ENCODE measurements at places on chromosomes 7 and 10.
A peak's percentile ranks its signal among the peaks of the same experiment; 100 is the strongest.

GRCh38 chr10:108789919-108790318, 1133.4 kb downstream of the XPNPEP1 start:
- DNase-seq = no peak

- DNase-seq = no peak
Observed at GRCh38 chr7:101650579-101651081, 21.5 kb upstream of the MYL10 start.

DNA sequence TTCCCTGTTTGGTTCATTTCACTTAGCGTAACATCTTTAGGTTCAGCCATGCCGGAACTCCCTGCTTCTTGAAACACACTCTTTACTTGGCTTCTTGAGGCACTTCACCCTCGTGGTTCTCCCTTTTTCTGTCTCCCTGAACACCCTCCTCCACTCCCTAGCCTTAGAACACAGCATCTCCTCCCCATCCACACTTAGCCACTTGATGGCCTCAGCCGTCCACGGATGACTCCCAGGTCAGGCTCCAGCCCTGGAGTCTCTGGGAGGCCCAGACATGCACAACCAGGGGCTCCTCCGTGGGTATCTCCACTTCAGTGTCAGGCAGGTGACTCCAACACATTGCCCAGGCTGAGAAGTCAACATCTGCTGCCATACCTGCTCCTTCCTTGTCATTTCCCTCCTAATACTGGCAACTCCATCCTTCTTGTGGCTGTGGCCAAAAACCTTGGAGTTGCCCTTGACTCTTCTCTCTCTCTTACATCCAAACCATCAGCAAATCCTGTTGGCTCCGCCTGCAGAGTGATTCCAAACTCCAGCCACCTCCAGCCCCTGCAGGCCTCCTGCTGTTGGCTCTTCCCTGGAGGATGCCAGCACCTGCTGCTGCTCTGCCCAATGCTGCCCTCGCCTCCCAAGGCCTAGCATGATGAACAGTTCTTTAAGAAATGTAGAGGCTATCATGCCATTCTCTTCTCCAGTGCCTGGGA, 8.4 kb upstream of the INMT start:
- DNase-seq = no peak

GRCh38 chr7:132092106-132092505, 484.2 kb downstream of the PLXNA4 start:
- DNase-seq = no peak

GRCh38 chr10:102120991-102121738, 997 bp upstream of the LDB1 start:
- DNase-seq = peak; percentile 28

- no peak for DNase-seq
Observed at GRCh38 chr7:93515144-93515543, 59.4 kb downstream of the CALCR start.

DNA sequence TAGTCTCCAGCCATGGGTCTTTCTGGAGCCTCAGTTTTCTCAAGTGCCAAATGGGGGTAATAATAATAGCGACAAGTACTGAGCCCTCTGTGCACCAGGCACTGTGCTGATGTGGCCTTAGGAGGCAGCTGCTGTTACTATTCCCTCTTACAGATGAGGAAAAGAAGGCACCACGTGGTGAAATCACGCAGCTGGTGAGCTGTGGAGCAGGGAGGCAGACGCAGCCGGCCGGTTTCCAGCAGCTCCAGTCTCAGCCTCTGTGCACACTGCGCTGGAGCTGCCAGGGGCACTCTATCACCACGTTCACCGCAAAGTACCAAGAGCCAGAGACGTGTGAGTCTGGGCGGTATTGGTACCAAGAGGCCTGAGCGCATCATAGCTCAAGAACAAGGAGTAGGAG, 9.6 kb downstream of the PYROXD2 start:
- DNase-seq = no peak

DNA sequence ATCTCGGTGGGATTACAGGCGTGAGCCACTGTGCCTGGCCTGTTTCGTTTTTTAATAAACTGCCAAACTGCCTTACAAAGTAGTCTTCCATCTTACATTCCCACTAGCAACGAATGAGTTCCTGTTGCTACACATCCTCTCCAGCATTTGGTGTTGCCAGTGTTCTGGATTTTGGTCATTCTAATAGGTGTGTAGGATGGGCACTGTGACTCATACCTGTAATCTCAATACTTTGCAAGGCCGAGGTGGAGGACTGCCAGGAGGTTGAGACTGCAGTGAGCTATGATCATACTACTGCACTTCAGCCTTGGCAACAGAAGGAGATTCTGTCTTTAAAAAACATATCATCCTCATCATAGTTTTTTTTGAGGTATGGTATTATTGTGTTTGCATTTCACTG, 21.4 kb upstream of the RSBN1L start:
- DNase-seq = no peak

- DNase-seq = no peak
Observed at GRCh38 chr7:150943453-150943814, 34.7 kb downstream of the KCNH2 start.

DNA sequence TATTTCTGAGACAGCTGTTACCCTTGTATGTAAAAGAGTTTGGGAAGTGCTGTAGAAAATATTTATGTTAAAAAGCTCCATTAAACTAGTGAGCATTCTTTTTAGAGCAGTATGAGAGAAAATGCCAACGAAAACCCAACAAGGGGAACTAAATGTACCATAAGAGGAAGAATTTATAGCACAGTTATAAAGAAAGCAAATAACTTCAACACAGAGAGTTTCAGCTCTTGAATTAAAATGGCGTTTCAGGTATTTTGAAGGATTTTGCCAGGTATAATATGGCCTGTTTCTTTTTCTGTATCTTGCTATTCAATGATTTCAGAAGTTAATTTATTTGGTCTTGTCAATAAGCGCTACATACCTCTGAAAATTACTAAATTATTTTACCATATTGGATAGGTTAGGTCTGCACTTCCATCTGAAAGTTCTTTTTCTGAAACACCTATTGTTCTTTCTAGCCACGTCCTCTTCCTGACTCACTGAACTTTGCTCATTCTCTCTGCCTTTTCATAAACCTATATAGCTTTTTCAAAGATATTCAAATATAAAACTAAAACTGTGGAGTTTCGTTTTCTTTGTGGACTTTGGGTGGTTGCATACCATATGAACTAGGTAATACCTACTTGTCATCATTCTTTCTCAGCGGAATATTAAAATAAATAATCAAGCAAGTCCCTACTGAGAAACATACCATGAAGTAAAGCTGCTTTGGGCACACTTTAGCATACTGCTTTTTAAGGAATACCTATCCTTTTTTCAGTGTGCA, 136.1 kb downstream of the SEMA3A start:
- DNase-seq = no peak

DNA sequence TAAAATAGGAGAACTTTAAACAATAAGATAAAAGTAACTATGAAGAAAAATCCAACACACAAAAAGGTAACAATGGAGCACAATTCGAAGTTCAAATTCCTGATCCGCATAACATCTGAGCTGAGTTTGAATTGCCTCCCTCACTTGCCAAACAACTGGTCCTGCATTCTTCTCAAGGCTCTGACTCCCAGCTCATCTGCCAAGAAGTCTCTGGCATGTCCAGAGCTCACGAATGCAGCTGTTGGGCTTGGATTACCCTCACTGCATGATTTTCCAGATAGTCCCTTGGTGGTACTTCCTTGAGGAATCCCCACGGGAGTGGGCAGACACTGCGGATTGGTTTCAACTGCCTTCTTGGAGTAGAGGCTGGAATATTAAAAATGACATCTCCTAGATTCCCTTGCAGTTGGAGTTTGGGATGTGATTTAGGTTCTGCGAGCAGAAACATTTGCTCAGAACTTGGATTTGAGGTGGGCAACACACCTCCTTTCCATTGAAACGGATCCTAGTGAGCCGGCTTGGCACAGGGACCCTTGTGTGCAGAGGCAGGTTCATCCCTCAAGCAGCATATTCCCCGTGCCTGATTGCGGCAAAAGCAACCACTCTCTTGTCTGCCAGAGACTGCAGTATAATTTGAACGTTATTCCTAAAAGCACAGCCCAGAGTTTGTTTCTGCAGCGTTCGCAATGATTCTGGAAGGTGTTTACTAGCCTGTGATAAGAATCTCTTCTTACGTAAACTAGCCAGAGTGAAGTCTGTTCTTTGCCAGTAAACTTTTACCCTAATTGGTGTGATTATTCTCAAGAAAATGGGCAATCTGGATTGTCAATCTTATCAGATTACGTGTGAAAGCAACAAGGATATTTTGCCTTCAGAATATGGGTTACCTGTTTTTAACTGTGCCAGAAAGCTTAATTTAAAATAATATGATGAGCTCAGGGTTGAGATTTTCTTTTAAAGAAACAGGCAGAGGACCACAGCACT, 23.4 kb upstream of the PRKCQ start:
- no peak for DNase-seq

DNA sequence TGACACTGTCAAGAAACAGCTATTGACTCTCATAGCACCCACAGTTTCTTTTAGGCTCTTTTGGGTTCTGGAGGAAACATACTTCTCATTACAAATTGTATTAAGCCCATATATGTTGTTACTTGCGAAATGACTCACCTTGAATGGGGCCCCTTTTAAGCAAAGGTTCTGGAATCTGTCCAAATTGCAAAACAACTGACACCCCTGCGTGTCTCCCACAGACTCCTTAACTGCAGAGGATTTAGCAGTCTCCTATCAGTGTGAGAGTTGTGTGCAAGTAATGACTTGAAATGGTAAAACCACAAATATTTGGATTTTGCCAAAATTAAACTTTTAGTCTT, 192.3 kb downstream of the DNAJC1 start:
- DNase-seq = no peak

GRCh38 chr10:71600849-71601248, 118.7 kb downstream of the C10orf105 start:
- no peak for DNase-seq

DNA sequence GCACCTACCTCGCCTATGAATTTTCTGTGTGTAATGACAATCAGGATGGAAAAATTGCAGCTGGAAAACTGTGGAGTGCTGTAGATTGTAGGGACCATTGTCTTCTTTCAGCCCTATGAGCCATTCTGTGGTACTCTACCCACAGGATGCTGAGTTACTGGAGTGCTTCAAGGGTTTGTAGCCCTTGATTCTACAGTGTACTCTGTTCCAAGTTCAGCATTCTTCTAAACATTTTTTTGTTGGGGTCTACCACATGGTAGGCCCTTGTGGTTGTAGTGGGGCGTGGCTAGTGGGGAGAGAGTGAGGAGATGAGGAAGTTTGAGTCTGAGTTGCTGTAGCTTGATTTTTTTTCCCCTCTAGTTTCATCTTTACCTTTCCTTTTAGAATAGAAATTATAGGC, 33.5 kb downstream of the REEP3 start:
- DNase-seq = no peak

- DNase-seq = no peak
Observed at GRCh38 chr7:93629291-93629801, 54.8 kb upstream of the CALCR start.

DNA sequence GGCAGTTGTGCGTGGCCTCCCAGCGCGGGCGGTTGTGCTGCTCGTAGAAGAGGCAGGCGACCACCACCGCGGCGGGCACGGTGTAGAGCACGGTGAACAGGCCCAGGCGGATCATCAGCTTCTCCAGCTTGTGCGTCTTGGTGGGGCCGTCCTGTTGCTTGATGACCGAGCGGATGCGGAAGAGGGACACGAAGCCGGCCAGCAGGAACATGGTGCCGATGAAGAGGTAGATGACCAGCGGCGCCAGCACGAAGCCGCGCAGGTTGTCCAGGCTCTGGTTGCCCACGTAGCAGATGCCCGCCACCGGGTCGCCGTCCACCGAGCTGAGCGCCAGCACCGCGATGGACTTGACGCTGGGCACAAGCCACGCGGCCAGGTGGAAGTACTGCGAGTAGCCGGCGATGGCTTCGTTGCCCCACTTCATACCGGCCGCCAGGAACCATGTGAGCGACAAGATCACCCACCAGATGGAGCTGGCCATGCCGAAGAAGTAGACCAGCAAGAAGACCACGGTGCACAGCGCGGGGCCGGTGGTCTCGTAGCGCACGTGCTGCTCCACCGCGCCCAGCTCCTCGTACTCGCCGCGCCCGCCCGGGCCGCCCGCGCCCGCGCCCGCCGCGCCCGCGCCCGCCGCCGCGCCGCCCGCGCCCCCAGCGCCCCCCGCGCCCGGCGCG, 2.2 kb downstream of the FZD8 start:
- no peak for DNase-seq

DNA sequence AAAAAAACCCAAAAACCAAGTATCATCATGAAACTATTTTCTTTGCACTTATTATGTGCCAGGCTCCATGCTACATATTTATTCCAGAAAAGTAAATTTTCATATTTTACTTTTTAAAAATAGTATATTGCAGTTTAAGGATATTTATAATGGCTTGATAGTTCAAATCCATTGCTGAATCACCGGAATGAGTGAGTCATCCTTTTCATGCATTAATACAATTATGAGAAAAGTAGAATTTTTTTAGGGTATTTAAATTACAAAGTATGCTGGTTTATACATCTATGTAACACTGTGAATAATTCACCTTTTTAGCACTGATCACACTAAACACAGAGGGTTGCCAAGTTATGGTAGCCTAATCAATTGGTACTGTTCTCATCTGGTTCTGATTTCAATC, 54.3 kb downstream of the SLC16A9 start:
- DNase-seq = no peak

- DNase-seq = no peak
Observed at GRCh38 chr7:77802557-77803405, 4.2 kb downstream of the PHTF2 start.

All from NCI-H1436 (cell line).